Erythroblast (primary cell): ENCODE measurements at places on chromosomes 4 and X.

GRCh38 chrX:22666441-22666840 is 333.3 kb upstream of the DDX53 start:
- DNase-seq = peak; percentile 34

GRCh38 chr4:165726831-165727230 is 146.2 kb upstream of the TLL1 start:
- no peak for DNase-seq

GRCh38 chr4:124065936-124066335 is 646.6 kb downstream of the ANKRD50 start:
- DNase-seq = no peak

DNA sequence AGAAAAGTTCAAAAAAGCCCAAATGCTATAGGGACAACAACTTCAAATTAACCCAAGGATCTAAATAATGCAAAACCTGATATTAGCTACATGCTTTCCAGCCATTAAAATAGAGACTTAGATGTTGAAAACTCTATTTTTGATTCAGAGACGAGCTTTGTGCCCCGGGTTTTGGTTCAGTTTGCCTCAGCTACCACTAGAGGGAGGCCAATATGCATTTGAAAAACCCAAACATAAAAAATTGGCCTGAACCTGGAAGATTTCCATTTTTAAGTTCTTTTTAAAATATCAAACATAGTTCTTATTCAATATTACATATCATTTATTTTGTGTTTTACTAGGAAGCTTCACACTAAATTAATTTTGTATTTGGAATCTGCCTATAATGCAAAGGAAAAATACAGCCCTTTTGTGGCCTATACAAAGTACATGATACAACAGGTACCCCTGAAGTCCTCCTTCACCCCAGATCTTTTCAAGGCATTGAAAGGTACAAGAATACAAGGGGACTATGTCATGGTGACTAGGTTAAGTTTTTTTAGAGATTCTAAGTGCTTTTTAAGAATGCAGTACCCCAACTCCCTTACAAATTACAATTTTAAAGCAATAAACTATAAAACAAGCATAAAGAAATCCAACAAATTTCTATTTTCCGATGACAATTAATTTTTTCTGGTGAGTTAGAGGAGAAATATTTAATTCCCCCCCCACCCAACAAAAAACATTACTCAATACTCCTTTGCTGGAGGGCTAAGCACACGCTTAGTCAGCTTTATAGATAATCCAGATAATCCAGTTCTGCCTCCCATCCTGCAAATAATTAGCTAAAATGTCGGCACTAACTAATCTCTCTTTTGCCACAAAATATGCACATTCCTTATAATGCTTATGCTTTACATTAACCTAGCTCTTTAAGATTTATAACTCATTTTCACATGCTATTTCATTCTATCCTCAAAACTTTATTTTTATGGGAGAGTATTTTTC is 97.7 kb upstream of the PTPN13 start:
- DNase-seq = peak; percentile 68

- no peak for DNase-seq
Observed at GRCh38 chrX:41350976-41351569, 17.1 kb downstream of the DDX3X start.

DNA sequence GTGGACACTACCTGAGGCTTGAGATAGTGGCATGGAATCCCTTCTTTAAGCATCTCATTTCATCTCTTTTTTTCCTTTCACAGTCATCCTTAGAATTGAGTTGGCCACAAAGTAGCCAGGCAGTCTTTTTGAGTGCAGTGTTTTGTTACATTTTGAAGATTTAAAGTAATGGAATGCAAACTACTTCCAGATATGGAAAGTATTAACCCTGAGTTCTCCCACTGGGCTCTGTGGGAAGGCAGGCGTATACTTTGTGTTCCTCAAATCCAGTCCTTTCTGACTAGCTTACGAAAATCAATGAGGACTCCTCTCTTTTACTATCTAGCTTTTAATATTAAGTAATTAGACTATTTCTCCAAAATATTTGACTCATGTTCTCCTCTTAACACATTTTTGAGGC is 29.9 kb downstream of the PCDH10 start:
- no peak for DNase-seq
